ENCODE measurements at places on chromosomes 1 and 21.

GRCh38 chr1:117038236-117038635, 21.9 kb upstream of the TTF2 start:
- no peak overlapping the region for H3K27ac ChIP-seq
- no peak overlapping the region for H3K4me3 ChIP-seq
- no peaks in the 10 kb centered on the region for H3K27me3 ChIP-seq

- H3K4me3 ChIP-seq, result no peak overlapping the region
- no peak for DNase-seq
- no peaks in the 10 kb centered on the region for H3K36me3 ChIP-seq
- H3K27me3 ChIP-seq, result no peaks in the 10 kb centered on the region
- no peak overlapping the region for H3K27ac ChIP-seq
- no peaks in the 10 kb centered on the region for H3K4me1 ChIP-seq
These were observed 166.4 kb downstream of the PSMG1 start for GRCh38 chr21:39016740-39017315.

DNA sequence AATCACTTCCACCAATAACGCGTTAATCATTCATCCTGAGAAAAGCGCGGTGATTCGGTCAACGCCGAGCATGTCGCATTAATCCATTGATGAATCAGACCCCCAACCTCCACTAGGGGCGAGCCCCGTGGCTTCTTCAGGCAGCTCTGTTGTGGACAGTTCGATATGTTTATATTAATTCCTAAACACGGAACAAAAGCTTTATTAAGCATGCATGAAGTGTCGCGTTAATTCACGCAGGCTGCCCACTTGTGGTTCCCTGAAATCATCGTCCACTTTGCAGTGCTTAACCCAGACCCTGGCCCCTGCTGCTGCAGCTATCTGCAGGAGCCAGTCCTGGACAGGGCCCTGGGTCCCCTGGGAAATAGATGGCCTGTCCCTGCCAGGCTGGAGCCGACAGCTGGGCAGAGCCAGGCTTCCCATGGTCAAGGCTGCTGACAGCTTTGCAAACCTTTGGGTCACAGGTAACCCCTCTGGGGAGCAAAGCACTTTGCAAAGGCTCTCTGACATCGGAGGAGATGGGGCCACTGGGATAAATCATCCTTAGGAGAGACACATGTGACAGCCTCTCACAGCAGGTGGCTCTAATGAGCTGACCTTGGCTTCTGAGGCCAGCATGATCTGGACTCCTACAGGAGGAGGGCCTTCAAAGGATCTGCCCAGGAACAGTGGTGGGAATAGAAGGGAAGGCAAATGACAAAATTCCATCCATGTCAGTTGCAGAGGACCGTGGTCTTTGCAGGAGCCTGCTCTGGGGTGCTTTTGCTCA, 137.0 kb upstream of the AJAP1 start:
- H3K36me3 ChIP-seq, result no peaks in the 10 kb centered on the region
- H3K4me1 ChIP-seq, result no peaks in the 10 kb centered on the region
- H3K4me3 ChIP-seq, result no peak overlapping the region
- H3K27ac ChIP-seq, result no peak overlapping the region
- H3K27me3 ChIP-seq, result no peaks in the 10 kb centered on the region

- H3K27ac ChIP-seq, result no peak overlapping the region
- H3K4me3 ChIP-seq, result no peak overlapping the region
- H3K36me3 ChIP-seq, result peaks cover 13% of the 10 kb centered on the region
- no peaks in the 10 kb centered on the region for H3K27me3 ChIP-seq
- peaks cover 24% of the 10 kb centered on the region for H3K4me1 ChIP-seq
These were observed 2.7 kb downstream of the PSMG1 start for GRCh38 chr21:39180429-39181019.

DNA sequence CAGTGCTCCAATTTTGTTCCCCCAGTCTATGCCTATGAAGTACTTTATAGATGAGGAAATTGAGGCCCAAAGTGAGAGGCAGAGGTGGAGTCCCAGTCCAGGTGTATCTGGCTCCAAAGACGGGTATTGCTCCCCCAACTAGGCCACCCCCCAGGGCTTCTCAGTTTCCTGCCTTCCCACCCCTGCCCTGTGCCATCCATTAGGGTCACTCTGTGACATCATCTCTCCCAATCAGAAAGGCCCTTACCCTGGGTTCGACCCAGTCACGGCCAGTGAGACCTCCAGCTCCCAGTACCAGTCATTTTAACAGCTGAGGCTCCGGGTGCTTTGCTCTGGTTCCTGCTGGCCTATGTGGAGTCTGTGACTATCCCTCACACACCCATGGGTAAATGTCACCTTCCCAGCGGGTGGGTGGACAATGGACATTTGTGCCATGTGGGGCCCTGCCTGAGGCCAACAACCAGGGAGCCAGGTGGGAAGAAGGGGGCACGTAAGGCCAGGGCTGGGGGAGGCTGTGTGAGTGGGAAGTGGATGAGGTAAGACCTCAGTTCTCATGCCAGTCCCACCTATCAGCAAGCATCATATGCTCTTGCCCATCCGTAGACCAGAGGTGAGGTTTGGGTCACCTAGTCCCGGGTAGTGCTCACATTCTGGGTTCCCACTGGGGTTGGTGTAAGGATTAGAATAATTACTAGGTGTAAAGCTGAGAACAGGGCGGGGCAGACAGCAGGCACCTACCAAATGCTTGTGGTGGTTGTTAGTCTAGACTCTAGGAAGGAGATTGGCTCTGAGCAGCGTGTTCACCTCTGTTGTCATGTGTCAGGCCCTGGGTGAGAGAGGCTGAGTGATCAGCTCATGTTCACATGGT, 685.9 kb downstream of the MATN1 start:
- H3K4me3 ChIP-seq, result no peak overlapping the region
- H3K36me3 ChIP-seq, result no peaks in the 10 kb centered on the region
- H3K4me1 ChIP-seq, result no peaks in the 10 kb centered on the region
- H3K27ac ChIP-seq, result no peak overlapping the region
- DNase-seq, result no peak

GRCh38 chr1:231684356-231685244, 58.0 kb downstream of the DISC1 start:
- H3K36me3 ChIP-seq, result no peaks in the 10 kb centered on the region
- DNase-seq, result no peak
- H3K4me3 ChIP-seq, result no peak overlapping the region
- no peaks in the 10 kb centered on the region for H3K4me1 ChIP-seq
